ENCODE measurements at places on chromosomes 13 and 19.

- no peak for DNase-seq
Measured at GRCh38 chr19:679418-680286, 3.5 kb downstream of the FSTL3 start.

GRCh38 chr13:113666951-113667701 lies at the start of gene GRK1:
GRK1 (plus strand) TSS chr13:113667219; CDS start chr13:113667387, 168 bp downstream.
- no peak for DNase-seq

DNA sequence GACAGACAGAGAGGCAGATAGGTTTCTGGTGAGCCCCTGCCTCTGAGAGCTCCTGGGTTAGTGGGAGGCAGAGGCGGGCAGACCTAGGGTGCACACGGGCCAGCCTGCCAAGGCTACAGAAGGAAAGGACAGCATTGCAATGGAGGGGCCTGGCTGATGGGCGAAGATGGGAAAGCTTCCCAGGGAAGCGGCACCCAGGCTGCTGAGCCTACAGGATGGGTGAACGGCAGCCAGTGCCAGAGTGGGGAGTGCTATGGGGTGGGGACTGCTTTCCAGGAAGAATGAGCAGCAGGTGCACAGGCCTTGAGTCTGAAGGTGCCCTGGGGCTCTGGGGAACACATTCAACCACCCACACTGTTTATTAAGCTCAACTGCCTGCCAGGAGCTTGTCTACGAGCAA lies 702 bp upstream of the MAG start:
- DNase-seq, result no peak

DNA sequence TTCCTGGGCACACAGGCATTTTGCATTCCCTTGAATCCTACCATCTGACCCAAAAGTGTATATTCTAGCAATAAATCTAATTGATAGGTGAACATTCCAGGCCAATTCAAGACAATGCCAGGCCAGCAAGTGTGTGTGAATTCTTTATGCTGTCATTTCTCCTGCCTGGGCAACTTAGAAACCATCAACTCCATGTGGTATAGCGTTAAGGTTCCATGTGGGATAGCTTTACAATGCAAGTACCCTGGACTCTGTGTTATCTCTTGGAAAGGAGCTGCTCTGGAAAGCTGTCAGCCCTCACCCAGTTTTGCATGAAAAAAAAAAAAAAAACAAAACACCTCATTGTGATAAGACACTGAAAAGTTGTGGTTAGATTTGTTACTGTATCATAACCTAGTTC lies 15.6 kb upstream of the FLT1 start:
- DNase-seq, result no peak

- peak; percentile 79 for DNase-seq
Measured at GRCh38 chr19:49157445-49158224, at the start of gene TRPM4. TRPM4 (plus strand) TSS chr19:49157792; CDS start chr19:49157867, 75 bp downstream.

GRCh38 chr19:48724796-48725753 lies 5.5 kb upstream of the MAMSTR start:
- DNase-seq, result peak; percentile 76

GRCh38 chr19:56837492-56838023 lies 3.0 kb downstream of the PEG3 start:
- DNase-seq, result no peak

DNA sequence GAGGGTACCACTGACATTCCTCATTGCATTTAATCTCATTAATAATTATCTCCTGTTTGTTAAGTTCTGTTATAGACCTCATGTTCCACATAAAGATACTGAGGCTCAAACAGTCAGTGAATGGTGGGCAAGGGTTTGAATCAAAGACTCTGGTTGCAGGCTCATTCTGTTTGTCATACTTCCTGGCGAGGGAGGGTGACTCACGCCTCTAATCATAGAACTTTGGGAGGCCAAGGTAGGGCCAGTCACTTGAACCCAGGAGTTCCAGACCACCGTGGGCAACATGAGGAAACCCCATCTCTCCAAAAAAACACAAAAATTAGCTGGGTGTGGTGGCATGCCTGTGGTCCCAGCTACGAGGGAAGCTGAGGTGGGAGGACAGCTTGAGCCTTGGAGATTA lies 220.7 kb upstream of the MIR17HG start:
- no peak for DNase-seq

DNA sequence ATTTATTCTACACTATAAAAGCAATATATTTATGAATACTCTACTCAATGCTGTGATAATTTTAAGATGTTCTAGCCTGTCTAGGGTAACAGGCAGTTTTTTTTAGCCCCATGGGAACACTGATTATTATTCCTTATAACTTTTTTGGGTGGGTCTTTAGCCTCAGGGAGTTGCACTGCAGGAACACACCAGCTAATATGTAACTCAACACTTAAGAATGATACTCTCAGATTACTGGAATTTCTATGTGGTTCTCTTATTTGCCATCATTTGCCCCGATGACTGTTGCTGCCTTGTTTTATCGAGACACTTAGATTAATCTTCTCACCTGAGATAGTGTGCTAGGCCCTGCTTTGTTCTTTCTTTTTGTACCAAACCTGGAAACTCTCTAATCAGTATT lies 396.9 kb upstream of the SLITRK1 start:
- DNase-seq, result no peak

- DNase-seq, result no peak
Measured at GRCh38 chr19:10335352-10335985, 2.1 kb upstream of the RAVER1 start.

DNA sequence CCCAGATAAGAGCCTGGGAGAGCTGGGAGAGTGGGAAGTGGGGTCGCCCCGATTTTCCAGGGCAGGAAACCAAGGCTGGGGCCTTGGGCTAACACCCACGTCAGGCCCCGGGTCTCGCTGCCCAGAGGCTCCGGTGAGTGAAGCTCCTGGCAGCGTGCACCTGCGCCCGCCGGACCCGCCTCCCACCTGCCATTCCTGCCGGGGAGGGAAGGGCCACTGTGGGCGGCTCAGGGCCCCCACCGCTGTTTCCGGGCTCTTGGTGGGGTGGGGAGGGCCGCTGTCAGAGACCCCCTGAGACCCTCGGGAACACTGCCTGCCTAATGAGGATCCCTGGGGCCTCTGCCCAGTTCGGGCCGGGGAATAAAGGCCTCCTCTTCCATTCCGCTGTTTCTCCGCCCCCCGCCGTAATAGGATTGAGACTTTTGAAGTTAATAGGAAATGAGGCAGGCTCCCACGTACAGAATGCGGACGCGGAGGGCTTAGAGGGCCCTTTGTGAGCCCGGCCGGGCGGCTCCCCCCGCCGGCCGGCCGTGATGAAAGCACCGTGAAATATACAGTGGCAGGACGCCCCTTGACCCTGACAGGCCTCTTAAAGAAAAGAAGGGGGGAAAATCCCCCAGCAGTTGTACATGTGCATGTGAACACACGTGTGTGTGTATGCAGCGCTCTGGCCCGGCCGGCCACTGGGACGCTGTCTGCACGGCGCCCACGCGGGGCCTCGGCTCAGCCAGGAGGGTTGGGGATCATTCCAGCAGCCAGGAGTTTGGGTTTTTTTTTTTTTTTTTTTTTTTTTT lies 33.2 kb downstream of the EFNA2 start:
- no peak for DNase-seq

DNA sequence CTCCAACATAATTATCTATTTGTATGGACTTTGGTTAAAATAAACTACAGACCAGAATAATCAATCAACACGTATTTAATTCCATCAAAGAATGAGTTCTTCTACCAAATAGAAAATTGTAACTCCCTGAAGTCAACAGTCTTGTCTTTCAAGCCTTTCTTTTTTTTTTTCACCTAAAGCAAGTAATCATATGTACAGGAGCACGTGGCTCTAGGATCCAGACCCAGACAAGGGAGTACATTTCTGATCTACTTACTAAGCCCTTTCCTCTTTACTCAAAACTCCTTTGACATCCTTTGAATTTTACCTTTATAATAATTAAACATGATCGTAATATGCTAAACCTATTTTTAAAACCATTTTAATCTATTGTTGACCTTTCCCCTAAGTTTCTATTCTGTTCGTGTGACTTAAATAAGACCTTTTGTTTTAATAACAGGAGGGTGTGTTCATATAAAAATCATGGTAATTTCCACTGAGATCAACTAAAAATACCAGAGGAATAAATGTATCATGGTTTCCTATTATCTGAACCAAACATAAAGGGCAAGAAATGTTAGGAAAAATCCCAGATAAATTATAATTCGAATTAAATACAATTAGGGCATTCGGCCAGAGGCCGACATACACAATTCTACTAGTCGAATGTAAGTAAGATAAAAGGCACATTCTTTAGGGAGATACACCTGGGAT lies 1.7 kb downstream of the SLC7A1 start:
- DNase-seq, result no peak

DNA sequence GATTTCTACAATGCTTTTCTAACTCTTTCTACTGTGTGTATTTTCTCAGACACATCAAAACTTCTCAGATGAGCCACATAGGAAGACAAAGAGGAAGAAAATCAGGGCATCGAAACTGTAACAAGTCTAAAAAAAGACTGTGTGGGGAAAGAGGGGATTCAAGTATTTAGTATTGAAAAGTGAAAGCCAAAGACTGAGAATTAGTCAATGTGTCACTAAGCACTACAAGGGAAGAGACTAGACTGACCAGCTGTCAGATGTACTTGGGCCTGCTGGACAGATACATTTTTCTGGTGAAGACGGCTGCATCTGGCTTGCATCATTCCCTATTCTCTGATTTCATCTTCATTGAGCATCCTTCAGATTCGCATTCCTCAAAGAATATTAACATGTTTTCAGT lies 25.4 kb downstream of the COMMD6 start:
- no peak for DNase-seq

GRCh38 chr13:74825152-74825937 lies 656.6 kb downstream of the TBC1D4 start:
- no peak for DNase-seq

DNA sequence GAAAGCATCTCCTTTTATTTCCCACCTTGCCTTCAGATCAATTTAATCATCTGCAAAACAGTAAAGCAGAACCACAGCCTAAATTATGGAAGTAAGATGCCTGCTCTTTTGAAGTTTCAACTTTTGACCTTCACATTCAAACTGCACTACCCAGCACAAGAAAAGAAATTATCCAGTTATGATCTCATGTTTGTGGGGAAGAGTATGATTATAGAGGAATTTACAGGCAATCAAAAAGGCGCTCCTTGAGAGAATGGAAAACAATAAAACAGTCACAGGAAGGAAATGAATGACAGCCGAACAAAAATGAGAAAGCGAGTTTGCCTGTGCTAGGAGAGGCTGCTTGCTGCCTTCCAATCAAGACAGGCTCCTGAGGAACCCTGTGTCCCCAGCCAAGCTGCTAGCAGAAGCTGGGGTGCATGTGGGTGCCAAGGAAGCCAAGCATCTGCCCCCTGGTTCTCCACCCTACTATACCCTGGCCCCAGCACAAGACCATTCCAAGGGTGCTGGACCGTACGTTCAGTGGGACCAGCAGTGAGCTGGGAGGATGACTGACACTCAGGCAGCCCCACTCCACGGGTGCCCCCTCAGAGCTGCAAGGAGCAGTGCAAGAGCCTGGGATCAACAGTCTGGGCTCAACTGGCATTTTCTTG lies 47.8 kb downstream of the PEPD start:
- peak; percentile 64 for DNase-seq

DNA sequence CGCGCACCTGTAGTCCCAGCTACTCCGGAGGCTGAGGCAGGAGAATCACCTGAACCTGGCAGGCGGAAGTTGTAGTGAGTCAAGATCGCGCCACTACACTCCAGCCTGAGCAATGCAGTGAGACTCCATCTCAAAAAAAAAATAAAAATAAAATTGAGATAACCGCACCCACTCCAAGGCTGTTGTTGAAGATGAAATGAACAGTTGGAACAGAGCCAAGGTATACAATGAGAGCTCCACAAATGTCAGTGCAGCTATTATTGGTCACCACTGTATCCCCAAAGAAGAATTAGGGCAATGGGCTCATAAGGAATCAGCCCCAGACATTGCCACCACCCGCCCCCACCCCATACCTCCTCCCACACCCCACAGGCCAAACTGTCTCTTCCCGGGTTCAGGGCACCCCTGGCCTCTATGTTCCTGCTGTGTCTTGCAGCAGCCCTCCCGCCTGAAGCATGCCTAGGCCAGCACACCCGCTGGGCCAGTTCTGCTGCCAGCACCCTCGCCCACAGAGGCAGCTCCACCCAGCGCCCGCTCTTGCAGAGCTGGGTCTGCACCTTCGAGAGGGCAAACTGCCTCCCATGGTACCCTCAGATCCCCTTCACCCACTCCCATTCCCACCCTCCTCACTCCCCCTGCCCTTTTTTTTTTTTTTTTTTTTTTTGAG lies 3.5 kb upstream of the S1PR5 start:
- no peak for DNase-seq

- no peak for DNase-seq
Measured at GRCh38 chr13:65343898-65344663, 1886.1 kb downstream of the PCDH9 start.

DNA sequence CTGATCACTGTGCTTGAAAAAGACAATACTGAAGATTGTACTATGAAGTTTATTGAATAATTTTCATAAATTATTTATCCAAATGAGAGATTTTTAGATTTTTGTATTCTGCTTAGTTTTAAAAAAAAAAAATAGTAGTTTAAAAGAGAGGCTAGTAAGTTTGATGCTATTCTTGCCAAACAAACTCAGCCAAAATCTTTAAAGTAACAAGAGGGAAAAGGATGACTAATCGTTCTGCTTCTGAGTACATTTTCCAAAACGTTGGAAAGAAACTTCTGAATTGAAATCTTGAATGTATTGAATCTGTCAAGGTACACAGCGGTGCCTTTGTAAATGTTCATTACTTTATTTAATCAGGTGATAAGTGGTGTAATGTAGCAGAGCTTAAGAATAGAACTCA lies 34.4 kb downstream of the NUP58 start:
- DNase-seq, result no peak

DNA sequence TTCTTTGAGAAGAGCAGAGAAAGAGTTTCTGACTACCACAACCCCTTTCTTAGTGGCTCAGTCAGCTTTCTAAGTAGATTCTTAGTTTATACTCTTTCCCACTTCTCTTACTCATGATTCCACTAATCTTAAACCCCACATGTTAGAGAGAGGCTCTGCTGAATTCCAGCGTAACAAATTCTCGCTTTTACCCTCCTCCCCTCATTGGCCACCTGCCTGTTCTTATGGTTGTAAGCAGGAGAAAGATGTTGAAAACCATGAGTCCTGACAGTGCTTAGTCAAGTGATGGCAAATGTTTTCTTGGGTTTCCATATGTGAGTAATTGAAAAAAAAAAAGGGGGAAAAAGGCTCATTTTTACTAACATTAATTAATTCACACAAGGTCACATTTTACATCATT lies 125.9 kb downstream of the ZDHHC20 start:
- DNase-seq, result no peak

Data from SW480 (cell line).